ENCODE measurements at places on chromosomes 2 and 18.

DNA sequence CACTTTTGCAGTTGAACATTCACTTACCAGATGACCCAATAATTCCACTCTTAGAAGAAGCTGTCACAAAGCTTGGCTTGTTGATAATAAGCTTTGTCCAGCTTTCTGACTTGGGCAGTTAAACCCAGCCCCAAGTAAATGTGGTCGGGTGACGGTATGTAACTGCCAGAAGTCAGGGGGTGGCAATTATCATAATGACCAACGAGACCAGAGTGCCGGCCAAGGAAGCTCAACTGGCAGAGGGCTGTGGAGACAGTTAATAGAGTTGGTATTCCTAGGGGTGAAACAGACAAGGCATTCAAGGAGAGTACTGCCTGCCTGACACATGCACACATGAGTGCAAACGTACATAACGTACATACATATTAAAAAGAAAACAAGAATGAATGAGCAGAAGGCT lies 116.7 kb downstream of the EIPR1 start:
- DNase-seq, result no peak

GRCh38 chr2:135187270-135187669 lies 135.2 kb downstream of the RAB3GAP1 start:
- no peak for DNase-seq

GRCh38 chr2:177553176-177553884 lies 160.8 kb downstream of the AGPS start:
- no peak for DNase-seq

DNA sequence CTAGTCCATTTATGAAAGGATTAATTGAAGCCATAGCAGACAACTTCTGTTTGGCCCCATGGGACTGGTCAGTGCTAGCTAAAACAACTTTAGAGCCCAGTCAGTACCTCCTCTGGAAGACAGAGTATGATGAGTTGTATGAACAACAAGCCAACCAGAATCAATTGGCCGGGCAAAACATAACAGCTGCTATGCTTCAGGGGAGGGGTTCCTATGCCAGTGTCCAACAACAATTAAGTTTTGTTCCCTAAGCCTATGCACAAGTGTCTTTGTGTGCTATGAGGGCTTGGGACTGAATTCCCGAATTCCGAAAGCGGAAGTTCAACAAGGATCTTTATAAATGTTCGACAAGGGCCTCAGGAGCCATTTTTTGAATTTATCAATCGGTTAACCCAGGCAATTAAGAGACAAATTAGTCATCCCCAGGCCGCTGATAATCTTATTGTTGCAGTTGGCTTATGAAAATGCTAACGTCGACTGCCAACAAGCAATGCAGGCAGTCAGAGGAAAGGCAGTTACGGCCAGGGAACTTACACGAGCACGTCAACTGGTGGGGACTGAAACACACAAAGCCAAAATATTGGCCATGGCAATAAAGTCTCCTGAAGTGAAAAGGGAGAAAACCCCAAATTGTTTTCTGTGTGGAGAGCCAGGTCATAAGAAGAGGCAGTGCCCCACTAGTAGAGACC lies 57.9 kb downstream of the ZNF638 start:
- no peak for DNase-seq

- no peak for DNase-seq
Measured at GRCh38 chr2:234814374-234814773, 137.4 kb upstream of the SH3BP4 start.

- no peak for DNase-seq
Measured at GRCh38 chr2:62340994-62341484, 145.1 kb downstream of the B3GNT2 start.

DNA sequence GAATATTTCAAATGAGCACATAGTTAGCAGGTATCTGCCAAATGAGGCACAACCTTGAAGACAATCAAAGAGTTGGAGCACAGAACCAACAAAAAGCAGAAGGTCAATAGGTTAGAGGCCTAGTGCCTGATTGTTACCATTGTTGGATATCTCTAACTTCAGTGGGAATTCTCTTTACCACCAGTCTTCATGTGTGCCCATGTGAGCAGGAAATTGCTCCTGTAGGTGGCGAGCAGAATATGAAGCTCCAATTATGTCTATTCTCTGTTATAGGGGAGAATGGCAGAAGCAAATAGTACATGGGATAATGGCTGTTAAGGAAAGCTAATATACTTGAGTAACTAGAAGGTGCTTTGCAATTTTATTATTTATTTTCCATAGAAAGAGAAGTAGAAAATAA lies 14.9 kb upstream of the ZNF385B start:
- DNase-seq, result no peak

DNA sequence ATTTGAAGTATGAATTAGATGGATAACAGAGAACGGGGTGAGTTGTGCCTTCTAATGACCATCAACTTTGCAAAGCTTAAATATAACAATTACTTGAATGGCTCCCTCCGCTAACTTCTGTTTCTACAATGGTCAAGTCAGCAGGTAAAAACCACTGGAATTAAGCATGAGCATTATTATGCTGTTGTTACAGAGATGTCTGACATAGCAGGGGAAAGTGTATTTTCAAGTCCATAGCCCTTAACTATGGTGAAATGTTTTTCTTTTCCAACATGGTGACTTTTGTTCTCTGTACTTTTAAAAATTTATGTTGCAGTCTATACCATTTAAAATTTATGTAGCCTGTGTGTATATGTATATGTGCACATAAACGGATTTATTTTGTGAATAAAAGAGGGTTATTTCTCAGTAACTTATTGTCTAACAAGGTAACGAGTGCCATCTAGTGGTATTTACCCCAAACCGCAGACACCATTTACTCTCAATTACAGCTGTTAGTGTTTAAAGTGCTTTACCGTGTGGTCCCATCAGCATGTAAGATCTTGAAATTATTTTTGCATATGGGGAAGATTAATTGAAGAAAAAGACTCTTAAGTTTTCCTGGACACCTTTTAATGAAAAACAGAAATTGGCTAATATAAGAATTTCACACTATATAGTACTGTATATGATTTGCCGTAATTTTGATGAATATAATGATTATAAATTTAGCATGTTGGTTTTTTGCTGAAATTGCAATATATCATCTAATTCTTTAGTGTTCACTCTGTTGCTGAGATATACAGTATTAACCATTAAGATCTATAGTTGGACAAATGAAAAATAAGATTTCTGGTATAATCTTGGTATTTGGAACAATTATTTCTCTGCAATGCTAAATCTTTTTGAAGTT lies 78.2 kb downstream of the UBE2E3 start:
- DNase-seq, result no peak

Measured in effector CD8-positive, alpha-beta T cell (primary cell).